T follicular helper cell (primary cell): ENCODE measurements at places on chromosomes 12 and 14.

GRCh38 chr14:100372357-100373048 is 49.4 kb downstream of the SLC25A47 start:
- no peak for DNase-seq

DNA sequence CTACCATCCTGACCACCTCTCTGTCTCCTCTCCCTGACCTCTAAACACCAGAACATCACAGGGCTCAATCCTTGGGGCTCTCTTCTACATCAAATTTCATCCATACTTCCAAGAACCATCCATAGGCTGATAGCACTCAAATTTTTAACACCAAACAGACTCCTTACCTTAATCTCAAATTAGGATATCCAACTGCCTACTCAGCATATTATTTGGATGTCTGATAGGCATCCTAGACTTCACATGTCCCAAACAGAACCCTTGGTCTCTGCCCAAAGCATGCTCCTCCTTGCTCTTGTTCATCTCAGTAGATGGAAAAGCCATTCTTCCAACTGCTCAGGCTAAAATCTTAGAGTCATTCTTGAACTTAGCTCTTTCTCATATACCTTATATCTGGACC is 91.3 kb downstream of the GALC start:
- DNase-seq: no peak

- DNase-seq: no peak
Measured at GRCh38 chr12:101108130-101108529, 101.9 kb downstream of the SLC5A8 start.

DNA sequence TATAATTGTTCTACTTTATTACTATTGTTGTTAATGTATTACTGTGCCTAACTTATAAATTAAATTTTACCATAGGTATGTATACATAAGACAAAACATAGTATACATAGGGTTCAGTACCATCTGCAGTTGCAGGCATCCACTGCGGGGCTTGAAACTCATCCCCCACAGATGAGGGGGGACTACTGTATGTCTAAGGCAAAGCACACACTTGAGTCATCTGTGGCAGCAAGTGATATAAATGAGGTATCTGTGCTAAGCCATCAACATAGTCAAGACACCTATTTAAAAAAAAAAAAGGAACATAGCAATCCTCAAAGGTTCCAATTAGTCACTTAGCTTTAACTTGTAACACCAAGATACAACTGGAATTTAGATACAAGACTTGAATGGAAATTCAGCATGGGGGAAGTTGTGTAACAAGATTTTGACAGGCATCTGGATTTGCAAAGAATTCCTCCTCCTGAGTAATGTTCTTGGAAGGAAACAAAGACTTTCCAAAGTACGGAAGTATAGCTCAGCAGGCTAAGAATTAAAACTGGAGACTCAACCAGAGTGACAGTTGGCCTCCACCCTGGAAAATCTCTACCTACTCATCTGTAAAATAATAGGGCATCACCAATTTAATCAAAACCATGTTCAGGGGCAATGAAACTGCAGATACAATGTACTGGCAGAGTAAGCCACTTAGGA is 14.9 kb downstream of the DCAF5 start:
- no peak for DNase-seq

DNA sequence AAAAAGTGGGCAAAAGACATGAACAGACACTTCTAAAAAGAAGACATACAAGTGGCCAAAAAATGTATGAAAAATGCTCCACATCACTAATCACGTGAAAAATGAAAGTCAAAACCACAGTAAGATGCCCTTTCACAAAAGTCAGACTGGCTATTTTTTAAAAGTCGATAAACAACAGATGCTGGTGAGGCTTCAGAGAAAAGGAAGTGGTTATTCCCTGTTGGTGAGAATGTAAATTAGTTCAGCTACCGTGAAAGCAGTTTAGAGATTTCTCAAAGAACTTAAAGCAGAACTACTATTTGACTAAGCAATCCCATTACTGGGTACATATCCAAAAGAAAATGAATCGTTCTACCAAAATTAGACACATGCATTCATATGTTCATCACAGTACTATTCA is 237.0 kb downstream of the KIF21A start:
- DNase-seq: no peak

GRCh38 chr14:48967419-48967818 is 618.8 kb downstream of the RPS29 start:
- no peak for DNase-seq

GRCh38 chr14:90475298-90475697 is 78.5 kb downstream of the CALM1 start:
- DNase-seq: no peak
